Anterior cingulate cortex (tissue), 58 donors: ENCODE measurements at places on chromosomes 1 and 21.

- DNase-seq, result no peak
Observed at GRCh38 chr21:33801424-33802405, 113.9 kb downstream of the ATP5PO start.

GRCh38 chr1:78070758-78071157 is 25.0 kb downstream of the GIPC2 start:
- DNase-seq, result no peak

DNA sequence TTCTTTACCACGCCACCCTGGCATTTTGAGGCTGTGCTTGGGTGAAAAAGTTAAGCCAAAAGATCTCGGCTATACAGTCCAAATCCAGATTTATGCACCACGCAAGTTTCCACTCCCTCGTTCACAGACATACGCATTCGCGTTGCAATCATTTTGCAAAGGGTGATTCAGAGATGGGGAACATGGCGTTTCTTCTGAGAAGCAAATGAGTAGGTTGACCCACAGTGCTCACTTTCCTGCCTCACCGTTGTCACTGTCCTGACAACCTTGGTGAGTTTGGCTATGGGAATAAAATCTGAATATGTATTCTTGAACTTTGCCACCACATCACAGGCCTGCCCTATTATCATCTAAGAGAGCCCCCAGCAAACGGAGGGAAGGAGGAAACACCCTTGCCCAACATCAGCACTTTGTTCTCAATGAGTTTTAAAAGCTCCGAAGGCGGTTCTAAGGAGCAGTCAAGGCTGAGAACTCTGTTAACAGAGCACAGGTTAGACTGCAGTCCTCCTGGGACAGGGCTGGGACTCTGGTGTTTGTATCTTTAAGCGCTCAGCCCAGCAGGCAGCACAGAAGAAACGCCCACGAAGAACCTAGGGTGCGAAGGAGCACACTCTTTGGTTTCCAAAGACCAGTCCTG is 86.4 kb downstream of the RUNX1 start:
- no peak for DNase-seq

DNA sequence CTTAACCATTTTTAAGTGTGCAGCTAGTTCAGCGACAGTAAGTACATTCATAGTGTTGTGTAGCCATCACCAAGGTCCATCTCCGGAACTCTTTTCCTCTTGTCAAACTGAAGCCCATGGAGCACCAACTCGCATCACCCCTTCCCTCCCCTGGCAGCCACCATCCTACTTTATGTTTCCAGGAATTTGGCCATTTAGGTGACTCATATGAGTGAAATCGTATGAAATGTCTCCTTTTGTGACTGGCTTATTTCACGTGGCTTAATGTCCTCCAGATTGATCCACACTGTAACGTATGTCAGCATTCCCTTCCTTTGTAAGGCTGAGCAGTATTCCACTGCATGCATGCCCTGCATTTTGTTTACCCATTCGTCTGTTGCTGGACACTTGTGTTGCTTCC is 2.5 kb downstream of the COL6A2 start:
- DNase-seq, result no peak

DNA sequence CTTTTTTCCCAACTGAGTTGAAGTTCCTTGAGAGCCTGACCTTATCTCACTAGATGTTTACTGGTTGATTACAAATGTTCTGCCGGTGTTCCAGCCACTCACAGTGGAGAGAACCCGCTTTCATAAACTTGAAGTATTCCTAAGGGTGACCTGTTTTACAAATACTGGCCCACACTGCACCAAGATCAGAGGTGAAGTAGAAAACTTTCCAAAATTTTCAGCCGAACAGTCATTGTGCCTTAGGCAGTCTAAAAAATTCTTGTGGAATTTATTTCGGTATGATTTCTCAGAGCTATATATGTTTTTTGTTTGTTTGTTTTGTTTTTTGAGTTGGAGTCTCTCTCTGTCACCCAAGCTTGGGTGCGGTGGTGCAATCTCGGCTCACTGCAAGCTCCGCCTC is 44.9 kb upstream of the GUCA2B start:
- no peak for DNase-seq
